ENCODE measurements at places on chromosomes 16 and 17.

DNA sequence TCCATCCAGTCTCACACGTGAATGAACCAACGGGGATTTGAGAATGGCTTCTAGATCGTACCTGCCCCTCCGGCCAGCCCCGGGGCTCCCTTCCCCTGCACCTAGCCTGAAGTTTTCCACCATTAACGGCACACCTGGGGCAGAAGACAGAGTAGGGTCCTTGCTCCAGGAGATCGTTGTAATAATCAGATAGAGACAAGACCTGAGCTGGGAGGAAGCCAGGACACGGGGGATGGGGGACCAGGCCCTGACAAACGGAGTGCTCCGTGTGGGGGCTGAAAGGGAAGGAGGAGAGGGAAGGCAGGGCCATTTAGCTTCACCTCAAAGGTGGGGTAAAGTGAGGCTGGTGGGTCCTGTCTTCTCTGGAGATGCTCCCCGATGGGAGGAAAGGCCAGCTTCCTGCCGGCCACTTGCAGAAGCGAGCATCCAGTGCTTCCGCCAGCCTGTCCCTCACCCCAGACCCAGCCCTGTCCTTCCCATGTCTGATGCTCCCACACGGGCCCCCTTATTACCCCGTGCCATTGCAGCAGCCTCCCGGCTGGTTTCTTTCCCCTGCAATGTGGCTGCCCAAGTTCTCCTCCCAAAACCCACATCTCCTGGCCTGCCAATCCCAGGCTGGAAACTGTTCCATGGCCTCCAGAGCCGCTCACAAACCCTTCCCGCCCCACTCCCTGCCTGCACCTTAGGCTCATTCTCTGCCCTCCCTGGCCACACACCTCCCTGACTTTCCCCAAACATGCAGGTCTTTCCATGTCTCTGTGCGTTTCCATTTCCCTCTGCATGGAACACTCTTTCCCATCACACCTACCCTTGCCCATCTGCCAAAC lies 79.3 kb downstream of the MRC2 start:
- no peak for DNase-seq

GRCh38 chr16:24983561-24983960 lies 31.6 kb downstream of the ARHGAP17 start:
- DNase-seq: no peak

- no peak for DNase-seq
Observed at GRCh38 chr16:27232061-27232900, 29.0 kb downstream of the KDM8 start.

DNA sequence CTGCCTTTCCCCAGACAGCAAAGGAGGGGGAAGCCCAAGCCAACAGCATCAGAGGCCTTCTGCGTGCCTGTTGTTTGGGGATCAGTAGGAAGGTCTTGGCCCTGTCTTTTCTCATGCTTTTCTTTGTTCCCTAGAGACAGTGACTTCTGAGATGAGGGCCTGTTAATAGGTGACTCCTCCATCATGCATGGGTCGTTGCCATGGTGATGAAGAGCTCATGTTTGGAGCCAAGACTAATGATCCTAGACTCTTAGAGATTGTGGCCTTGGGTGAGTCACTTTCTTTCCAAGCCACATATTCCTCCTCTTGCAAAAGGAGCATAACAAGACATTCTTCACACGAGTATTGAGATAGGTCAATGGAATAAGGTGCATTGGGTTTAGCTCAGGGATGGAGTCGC lies 201.1 kb upstream of the ASIC2 start:
- DNase-seq: no peak

- DNase-seq: no peak
Observed at GRCh38 chr17:78734793-78735641, 47.1 kb downstream of the CYTH1 start.

- DNase-seq: no peak
Observed at GRCh38 chr17:6464446-6465041, 20.3 kb downstream of the PIMREG start.

DNA sequence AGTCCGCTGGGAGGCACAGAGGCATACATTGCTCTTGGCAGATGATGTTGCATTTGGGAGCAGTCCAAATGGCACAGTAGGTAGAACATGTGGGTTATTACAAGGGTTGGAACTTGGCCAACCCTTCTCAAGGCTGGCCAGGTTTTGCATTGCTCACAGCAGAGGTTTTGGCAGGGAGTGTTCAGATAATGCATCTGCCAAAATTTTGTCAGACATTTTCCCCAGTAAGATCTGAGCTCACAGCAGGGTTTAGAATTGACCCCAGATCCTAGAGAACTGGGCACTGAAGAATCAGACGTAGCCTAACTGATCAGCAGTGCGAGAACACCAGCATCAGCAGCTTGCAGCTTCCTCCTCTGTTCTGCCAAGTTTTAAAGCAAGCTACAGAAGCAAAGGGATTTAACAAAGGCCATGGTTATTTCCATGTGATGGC lies 468.8 kb upstream of the KIF2B start:
- no peak for DNase-seq

DNA sequence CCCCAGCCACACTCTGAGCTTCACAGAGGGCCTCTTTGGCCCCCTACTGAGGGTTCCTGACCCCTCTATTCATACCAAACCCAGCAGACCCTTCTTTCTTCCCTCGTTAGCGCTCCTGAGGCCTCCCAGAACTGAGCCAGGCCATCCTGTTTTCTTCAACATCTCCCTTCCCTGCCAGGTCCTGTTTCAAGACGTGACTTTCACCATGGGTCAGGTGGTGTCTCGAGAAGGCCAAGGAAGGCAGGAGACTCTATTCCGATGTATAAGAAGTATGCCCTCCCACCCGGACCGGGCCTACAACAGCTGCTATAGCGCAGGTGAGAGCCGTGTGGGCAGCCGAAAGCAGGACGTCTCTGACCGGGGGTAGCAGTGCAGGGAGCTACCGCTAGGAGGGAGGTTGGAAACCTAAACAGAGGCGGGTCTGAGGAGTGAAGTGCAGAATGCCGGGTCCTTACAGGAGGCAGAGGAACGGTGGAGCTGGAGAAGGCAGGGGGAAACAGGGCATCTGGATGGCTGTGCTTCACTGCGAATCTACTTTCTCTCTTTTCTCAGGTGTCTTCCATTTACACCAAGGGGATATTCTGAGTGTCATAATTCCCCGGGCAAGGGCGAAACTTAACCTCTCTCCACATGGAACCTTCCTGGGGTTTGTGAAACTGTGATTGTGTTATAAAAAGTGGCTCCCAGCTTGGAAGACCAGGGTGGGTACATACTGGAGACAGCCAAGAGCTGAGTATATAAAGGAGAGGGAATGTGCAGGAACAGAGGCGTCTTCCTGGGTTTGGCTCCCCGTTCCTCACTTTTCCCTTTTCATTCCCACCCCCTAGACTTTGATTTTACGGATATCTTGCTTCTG lies 1.3 kb upstream of the SENP3 start:
- peak; percentile 46 for DNase-seq

DNA sequence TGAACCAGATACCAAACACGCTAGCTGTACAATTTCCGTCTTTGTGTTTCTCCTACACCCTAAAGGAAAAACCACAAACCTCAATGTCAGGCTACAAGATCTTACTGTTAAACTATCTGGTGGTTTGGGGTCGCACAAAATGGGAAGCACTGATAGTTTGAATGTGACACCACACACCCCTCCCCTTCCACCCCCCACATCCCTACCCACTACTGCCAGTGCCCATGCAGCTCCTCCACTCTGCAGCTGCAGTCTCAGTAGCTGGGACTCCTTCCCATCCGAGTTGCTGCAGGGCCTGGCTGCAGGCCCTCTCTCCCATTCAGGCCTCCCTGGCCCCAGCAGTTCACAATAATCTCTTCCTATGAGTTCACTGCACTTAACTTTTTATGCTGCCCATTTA lies 18.4 kb downstream of the TRAP1 start:
- DNase-seq: no peak

- no peak for DNase-seq
Observed at GRCh38 chr17:27404676-27405075, 51.6 kb upstream of the KSR1 start.

Measured in activated gamma-delta T cell treated with Interleukin-2 at 50 U/mL for 16 hours (primary cell).